ENCODE measurements at places on chromosomes 1 and 21. TPM values are rescaled to one million over a fixed set of nuclear protein-coding genes. Genes with fewer than 3 reads are reported as not detected.

The C1orf105 gene
- polyA plus RNA-seq: not detected

The AJAP1 gene
- polyA plus RNA-seq: 0.20 TPM

The KIF17 gene
- 22.9 TPM for polyA plus RNA-seq

The GUCA2B gene
- polyA plus RNA-seq: not detected

The SLAMF6 gene
- polyA plus RNA-seq: 0.47 TPM

The OR2AK2 gene
- polyA plus RNA-seq: not detected

The STPG1 gene
- 8.6 TPM for polyA plus RNA-seq

The PTGS2 gene
- polyA plus RNA-seq: 13.6 TPM

The AADACL3 gene
- polyA plus RNA-seq: not detected

The RIPPLY3 gene
- polyA plus RNA-seq: 0.22 TPM

The ANGPTL3 gene
- not detected for polyA plus RNA-seq

The GJA8 gene
- not detected for polyA plus RNA-seq

The TMEM59 gene
- 96.8 TPM for polyA plus RNA-seq

The CPT2 gene
- 79.5 TPM for polyA plus RNA-seq

The TTC22 gene
- 0.81 TPM for polyA plus RNA-seq

The LCE3A gene
- polyA plus RNA-seq: not detected

The ZSWIM5 gene
- polyA plus RNA-seq: 25.8 TPM

The S100A9 gene
- polyA plus RNA-seq: 228 TPM

The LYPLAL1 gene
- 82.8 TPM for polyA plus RNA-seq

The DOCK7 gene
- polyA plus RNA-seq: 5.8 TPM

The NHLH1 gene
- polyA plus RNA-seq: 0.24 TPM

The PCAT6 gene
- polyA plus RNA-seq: 3.0 TPM

The OR2L8 gene
- polyA plus RNA-seq: not detected

The GBP5 gene
- polyA plus RNA-seq: 2.4 TPM

The LCE6A gene
- polyA plus RNA-seq: not detected

The TTC4 gene
- polyA plus RNA-seq: 15.8 TPM

The GJA4 gene
- 9.7 TPM for polyA plus RNA-seq

The FBLIM1 gene
- polyA plus RNA-seq: 50.1 TPM

The ICOSLG gene
- 1.8 TPM for polyA plus RNA-seq

The OR2T29 gene
- polyA plus RNA-seq: not detected

The FYB2 gene
- not detected for polyA plus RNA-seq

The REN gene
- polyA plus RNA-seq: 0.80 TPM

The SLC6A9 gene
- polyA plus RNA-seq: 77.2 TPM

All from adrenal gland (tissue), 19 donors.